ENCODE measurements at places on chromosomes 1 and 21.

DNA sequence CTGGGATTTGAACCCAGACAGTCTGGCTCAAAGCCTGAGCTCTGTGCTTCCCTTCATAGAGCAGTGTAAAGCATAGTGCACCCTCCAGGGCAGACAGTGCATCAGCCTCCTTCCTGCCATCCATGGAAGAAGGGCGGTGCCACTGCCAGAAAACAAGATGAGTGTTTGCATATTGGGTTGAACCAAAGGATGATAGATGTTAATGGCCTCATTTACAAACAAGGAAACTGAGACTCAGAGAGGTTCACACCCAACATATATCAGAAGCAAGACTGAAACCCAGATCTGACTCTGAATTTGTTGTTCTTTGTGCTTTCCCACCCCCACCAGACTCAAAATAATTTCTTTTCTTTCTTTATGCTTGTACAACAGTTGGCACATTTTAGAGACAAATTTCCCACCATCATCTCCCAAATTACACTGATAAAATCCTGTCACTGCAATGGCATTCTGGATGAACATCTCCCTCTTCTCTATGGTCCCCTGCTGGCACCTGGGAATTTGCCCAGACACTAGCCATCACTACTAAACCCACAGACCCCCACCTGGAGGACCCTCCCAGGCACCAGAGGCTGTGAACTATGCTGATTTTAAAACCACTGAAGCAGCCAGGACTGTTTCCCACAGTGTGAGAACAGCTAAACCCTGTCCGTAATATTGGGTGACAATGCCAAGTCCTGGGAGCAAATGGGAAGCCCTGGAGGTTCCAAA lies 45.4 kb upstream of the MPZL1 start:
- DNase-seq: no peak

DNA sequence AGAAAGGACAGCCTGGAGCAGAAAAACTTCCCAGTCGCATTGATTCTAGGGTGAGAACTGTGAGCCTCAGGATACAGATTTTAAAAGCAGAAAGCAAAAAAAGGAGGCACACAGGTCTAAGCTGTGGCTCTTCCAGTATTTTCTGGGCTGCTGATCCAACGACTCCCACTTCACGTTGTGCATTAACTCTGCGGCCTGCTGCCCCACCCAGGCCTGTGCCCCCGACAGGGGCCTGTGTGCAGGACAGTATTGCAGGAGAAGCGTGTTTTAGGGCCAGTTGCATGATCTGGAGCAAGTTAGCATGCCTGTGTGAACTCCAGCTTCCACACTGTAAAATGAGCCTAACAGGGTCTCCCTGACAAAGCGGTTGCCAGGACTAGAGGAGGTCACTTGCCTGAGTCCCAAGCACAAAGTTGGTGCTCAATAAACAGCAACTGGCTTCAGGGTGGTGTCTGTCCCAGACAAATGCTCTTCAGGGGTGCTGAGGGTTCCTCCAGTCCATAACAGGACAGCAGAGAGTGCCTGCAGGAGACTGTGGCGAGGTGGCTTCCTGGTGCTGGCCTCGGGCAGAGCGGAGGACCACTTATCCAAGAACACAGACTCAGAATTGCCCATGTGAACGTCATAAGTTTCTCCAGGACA lies 66.8 kb upstream of the RAB4A start:
- no peak for DNase-seq

DNA sequence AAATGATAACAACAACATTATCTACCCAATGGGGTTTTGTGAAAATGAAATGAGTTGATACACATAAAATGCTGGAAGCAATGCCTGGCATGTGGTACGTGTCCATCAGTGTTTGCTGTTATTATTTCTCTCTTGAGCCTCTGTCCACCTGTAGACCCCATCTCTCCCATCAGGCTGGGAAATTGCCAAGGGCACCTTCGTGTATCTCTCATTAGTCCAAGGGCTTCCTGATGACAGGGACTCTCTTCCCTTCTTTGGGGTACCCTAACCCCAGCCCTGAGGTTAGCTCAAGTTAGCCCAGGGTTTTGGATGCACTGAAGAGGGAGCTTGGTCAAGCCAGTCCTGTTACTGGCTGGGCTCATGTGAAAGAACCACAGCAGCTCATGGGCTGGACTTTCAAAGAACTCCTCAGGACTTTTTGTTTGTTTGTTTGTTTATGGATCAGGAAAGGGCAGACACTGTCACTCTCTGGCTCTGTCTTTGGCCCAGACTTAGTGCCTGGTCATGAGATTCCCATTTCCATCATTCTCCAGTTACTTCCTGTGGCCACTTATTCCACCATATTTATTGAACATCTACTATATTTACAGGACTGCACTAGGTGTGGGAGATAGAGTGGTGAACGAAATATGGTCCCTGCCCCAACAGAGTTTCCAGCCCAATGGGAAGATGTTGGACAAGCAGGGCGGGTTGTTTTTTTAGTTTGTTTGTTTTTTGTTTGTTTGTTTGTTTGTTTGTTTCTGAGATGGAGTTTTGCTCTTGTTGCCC lies 57.4 kb downstream of the NAV1 start:
- no peak for DNase-seq

DNA sequence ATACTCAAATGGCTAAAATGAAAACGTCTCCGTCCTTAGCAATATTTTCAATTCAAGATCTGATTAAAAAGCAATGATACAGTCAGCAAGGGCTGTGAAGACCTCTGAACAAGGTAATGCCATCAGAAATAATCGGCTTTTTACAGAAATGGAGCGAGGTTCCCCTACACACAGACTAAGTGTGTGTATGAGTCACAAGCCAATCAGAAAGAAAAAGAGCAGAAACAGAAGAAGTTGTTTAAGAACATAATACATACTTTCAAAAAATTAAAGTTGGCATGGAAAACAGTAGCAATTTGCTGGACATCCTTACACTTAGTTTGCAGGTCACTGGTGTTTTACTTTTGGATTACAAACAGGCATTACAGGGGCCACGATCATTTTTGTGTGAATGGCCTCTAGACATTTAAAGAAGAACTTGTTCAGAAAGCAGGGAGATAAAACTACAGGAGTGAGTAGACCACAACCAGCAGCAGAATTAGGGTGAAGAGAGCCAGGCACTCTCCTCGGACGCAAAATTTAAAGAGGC lies 350.0 kb upstream of the RUNX1 start:
- no peak for DNase-seq

DNA sequence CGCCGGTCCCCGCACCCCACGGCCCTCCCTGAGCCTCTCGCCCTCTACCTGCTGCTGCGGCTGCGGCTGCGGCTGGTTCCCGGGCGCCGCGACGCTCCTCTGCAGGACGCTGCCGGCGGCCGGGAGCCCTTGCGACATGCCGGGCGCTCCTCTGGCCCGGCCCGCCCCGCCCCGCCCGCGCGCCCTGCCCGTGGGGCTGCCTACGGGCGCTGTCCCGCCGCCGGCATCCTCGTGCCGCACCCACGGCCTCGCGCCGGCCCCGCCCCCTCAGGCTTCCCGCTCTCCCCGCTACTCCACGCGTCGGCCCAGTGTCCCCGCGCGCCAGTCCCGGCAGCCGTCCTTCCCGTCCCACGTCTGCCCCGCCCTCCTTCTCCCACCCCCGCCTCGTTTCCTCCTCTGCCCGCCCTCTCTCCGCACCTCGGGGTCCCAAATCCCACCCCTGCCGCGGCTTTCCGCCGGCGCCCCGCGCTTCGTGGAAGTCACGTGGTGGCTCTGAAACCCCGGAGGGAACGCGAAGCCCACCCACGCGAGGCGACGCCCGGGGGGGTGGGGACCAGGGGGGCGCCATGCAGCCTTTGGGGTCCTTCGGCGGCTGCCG lies at the start of gene BATF3:
Gene BATF3, minus strand, starts transcription at position 216 of the 598 bp plus-strand sequence. Its CDS starts 78 bp downstream, at position 138.
- peak; percentile 18 for DNase-seq

DNA sequence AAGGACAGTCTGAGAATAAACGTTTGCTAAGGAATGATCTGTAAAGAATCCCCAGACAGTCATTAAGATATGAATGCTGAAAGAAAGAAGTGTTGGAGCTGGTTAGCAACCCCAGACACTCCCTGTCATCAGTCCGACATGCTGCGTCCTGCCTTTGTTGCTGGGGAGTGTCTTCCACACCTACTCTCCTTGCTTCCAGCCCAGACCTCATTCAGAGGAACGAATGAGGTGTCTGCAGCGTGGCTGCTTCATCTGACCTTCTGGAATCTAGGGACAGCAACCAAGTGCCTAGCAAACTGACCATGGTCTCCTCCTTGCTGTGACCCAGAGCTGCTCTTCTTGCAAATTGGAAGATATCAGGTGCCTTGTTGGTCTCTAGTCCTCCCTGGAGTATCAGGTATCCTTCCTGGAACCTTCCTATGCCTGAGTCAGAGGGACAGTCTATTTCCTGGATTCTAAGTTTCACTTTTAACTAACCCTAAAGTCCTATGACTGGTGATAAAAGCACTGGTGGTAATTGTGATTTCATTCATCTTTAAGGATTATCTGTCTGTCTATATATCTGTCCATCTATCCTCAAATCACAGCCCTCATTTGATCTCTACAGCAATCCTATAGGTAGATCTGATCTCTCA lies 45.3 kb downstream of the NFASC start:
- DNase-seq: no peak

- DNase-seq: no peak
Observed at GRCh38 chr1:27690183-27690582, 18.2 kb upstream of the IFI6 start.

- no peak for DNase-seq
Observed at GRCh38 chr1:225113265-225113664, 183.8 kb downstream of the DNAH14 start.

DNA sequence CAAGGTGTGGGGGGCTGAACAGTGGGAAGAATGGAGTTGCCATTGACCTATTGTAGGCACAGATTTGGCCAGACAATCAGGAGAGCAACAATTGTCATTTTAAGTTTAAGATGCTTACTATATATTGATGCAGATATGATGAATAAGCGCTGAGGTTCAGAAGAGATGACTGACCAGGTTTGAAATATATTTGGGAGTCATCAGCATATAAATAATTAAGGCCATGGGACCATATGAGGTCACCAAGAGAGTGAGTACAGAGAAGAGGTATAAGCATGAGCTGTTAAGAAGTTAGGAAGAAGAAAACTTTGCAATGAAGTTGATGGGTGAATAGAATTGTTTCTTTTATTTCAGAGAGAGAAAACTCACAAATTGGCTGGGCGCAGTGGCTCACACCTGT lies 4.5 kb upstream of the GADD45A start:
- no peak for DNase-seq

DNA sequence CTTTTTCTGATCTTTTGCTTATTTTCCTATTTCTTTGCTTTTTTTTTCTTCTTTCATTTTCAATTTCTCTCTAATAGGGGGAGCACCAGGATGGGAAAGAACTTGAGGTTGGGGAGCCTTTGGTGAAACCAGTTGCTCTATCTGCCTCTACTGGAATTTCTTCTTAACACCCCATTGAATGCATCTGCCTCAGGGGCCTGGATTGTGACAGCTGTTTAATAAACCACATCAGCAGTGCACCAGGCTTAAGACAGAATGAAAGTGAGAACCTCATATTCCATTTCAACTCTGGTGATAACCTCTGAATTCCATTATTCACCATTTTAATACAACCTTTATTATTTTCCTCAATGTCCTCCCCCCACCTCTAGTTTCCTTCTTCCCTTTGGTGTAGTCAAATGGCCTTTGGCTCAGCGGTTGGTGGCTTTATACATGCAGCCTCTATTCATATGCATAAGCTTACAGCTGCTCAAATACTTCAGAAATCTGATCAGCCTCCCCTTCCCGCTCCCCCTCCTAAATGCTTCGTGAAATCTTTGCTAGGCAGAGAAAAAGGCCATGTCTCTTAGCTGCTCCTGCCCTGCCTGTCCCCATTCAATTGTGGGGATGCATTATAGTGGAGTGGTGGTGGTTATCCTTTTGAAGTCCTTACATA lies 537.3 kb upstream of the PLXNA2 start:
- DNase-seq: peak; percentile 64

DNA sequence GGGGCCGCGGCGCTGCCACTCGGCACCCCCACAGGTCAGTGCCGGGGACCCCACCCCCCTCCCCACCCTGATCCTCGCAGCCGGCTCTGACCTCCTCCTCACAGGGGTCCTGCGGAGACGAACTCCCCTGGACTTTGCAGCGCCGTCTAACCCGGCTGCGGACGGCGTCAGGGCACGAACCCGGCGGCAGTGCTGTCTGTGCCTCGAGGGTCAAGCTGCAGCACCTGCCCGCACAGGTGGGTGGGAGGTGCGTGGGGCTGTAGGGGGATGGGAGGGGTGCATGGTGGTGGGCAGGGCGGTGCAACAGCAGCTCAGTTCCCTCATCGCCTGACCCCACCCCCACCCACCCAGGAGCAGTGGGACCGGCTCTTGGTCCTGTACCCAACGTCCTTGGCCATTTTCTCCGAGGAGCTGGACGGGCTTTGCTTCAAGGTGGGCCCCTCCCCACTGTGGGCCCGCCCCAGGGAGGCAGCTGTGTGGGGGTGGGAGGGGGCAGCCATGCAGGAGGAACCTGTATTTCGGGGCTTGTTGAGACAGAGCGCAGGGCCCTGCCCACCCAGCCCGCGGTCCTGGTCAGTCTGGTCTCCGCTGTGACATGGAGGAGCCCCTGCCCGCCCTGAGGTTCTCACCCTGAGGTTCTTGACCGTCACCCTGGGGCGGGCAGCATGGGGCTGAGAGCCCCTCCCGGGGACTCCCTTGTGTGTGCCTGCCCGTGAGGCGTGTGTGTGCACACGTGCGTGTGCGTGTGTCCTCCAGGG lies 4.9 kb downstream of the PLEKHN1 start:
- DNase-seq: no peak

- DNase-seq: no peak
Observed at GRCh38 chr1:112169517-112169916, 180.0 kb upstream of the KCND3 start.

DNA sequence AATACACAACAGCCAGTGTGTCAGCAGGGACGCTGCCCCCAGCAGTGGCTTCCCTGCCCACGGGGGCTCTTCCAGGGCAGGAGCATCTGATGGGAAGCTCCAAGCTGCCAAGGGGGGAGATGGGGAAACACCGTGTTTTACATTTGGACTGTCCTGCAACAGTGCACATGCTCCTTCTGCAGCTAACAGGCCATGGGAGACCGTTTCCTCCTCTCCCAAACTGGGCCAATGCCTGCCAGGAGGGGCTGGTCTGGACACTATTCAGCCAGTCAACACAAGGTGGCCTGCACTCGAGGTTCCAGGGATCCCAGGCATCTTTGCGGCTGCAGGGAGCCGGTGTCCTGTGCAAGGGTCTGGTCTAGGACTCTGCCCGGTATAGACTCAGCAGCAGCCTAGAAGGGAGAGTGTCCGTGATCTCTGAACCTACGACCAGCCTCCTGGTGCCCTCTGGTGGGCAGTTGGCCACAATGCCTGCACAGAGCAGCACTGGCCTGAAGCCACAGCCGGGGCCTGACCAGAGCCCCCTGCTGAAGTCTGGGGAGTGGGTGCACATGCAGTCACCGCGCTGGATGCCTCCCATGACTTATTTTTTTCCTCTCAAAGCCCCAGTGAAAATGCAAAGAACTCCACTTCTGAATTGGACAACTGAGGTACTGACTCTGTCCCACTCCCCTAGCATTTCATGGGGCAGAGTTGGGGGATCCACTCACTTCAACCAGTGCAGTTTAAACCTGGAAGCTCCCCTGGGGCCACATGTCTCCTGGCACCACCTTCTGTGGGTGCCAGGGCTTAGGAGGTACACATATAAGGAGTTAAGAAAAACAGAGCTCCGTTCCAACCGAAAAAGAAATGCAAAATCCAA lies 33.3 kb downstream of the RCC2 start:
- DNase-seq: peak; percentile 30

- DNase-seq: no peak
Observed at GRCh38 chr1:214718724-214719123, 115.7 kb downstream of the CENPF start.

GRCh38 chr1:235060607-235061470 lies 67.8 kb downstream of the TOMM20 start:
- DNase-seq: no peak

GRCh38 chr1:200671235-200671786 lies 1.6 kb upstream of the DDX59 start:
- DNase-seq: no peak

Measured in COR-L47 (cell line).